Effector memory CD4-positive, alpha-beta T cell (primary cell): ENCODE measurements at places on chromosomes 7 and 10.

- DNase-seq = no peak
Observed at GRCh38 chr10:61166065-61166464, 222.1 kb upstream of the RHOBTB1 start.

DNA sequence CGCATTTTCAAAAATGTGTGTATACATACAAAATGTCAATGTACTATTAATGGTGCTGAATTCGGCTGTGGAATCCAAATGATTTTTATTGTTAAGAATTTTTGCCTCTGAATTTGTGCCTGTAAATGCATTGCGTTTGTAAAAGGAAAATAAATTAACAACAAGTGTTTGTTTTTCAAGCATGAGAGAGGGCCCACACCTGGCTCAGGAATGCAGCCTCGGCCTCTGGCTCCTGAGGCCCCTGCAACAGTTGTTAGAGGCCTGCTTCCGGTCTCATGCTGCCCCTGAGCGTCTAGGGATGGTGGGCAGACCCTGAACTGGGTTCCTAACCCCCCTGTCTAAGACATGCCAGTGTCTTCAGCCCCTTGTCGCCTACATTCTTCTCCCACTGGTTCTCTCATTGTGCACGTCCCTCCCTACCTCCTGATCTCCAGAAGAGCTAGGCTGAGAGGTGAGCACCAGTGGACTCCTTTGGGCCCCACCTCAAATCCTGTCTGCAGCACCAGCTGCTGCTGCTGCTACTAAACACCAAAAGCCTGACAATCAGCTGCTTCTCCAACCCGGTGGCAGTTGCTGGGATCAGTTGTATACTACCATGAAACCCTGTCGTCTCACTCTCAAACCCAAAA, 1.9 kb upstream of the BTBD16 start:
- no peak for DNase-seq

DNA sequence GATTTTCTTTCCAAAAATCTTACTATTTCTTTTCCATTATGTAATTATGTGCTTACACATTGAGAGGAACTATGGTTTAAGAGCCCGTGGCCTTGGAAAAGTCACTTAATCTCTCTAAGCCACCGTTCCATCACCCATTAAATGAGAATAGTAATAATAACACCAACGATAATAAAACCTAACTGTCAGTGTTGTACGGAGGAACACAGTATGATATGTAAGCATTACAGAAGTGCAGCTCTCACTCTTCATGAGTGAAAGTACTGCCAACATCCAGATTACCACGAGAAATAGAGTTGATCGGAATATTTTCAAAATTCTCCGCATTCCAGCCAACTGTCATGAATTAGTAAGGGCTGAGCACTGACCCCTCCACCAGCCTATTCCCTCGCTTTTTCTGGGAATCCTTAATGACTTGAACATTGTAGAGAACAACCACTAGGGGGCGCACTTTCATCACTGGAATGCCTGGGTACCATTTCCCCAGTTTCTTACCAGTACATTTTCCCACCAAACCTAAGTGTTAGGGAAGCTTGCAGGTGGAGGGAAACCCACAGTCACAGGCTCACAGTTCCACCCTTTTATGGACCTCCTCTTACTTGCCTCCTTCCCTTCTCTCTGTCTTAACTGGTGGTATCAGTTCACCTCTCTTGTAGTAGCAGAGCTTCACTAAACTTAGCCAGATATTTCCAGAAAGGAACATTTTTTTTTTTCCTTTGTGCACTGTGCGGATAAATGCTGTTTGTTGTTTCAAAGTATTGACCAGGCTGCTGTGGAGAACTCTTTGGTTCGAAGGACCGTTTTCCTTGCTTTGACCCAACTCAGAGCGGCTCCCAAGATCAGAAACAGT, 27.8 kb downstream of the NKX2-3 start:
- peak; percentile 25 for DNase-seq

GRCh38 chr10:3986493-3987142, 201.6 kb upstream of the KLF6 start:
- no peak for DNase-seq

- DNase-seq = no peak
Observed at GRCh38 chr10:81405399-81405798, 469.6 kb upstream of the NRG3 start.

GRCh38 chr10:122124808-122125207, 135.8 kb downstream of the TACC2 start:
- no peak for DNase-seq

DNA sequence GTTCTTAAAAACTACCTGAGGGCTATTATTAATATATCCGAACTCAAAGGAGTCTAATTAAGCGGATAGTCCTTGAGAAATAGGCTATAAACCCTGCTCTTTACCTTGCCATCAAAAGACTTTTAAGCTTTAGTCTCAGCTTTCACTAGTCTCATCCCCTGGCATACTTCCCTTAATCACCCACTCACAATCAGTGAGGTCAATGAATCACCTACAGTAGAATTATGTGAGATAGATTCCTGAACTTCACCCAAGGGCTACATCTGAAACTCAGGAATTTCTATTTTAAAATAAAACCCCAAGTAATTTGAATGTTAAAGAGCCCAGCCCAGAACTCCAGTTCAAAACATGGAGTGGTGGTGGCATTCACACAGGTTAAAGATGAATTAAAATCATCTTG, 108.7 kb downstream of the ETV1 start:
- DNase-seq = no peak

DNA sequence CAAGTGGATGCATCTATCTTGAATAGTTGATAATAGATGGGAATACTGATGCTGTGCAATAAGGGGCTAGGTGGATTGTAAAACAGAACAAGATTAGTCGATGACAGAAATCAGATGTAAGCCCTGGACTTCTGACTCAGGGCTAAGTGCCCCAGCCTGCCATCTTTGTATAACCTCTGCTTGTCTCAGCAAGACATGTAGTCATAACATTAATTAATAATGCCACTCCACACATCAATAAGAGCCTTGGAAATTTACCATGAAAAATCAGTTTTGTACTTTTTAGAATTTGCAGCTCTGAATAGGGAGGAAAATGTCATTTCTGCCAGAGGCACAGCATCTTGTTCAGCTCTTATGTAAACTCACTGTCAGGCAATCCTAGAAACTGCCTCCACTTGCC, 529.1 kb downstream of the PHTF2 start:
- no peak for DNase-seq

DNA sequence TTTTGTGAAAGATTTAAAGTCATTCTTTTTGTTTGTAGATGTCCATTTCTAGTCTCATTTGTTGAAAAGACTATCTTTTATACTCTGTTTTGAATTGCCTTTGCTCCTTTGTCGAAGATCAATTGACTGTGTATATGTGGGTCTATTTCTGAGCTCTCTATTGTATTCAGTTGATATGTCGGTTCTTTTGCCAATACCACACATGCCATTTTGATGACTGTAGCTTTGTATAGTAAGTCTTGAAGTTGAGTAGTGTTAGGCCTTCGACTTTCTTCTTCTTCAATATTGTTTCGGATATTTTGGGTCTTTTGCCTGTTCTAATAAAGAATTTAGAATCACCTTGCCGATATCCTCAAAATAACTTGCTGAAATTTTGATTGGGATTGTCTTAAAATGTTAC, 104.5 kb downstream of the CCSER2 start:
- no peak for DNase-seq

- no peak for DNase-seq
Observed at GRCh38 chr7:131210618-131211017, 117.1 kb upstream of the MKLN1 start.

GRCh38 chr10:68179016-68179415, 52.9 kb downstream of the ATOH7 start:
- no peak for DNase-seq

DNA sequence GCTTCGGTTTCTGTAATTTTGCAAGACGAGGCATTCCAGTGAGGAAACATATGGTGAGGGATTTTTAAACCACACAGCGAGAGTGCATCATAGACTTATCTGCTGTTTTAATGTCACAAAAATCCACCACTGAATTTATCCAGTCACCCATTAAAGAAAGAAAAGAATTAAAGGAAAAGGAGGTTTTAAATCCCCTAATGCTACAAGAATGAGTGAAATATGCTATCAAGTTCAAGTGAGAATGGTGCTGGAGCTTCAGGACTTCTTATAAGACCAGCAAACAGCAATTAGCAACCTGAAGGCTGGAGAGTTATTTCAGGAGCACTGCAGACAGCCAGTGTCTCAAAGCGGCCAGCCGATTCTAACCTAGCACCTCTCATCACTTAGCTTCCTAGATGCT, 439.1 kb upstream of the MGMT start:
- no peak for DNase-seq

- no peak for DNase-seq
Observed at GRCh38 chr10:17783751-17784150, 25.4 kb upstream of the MRC1 start.

DNA sequence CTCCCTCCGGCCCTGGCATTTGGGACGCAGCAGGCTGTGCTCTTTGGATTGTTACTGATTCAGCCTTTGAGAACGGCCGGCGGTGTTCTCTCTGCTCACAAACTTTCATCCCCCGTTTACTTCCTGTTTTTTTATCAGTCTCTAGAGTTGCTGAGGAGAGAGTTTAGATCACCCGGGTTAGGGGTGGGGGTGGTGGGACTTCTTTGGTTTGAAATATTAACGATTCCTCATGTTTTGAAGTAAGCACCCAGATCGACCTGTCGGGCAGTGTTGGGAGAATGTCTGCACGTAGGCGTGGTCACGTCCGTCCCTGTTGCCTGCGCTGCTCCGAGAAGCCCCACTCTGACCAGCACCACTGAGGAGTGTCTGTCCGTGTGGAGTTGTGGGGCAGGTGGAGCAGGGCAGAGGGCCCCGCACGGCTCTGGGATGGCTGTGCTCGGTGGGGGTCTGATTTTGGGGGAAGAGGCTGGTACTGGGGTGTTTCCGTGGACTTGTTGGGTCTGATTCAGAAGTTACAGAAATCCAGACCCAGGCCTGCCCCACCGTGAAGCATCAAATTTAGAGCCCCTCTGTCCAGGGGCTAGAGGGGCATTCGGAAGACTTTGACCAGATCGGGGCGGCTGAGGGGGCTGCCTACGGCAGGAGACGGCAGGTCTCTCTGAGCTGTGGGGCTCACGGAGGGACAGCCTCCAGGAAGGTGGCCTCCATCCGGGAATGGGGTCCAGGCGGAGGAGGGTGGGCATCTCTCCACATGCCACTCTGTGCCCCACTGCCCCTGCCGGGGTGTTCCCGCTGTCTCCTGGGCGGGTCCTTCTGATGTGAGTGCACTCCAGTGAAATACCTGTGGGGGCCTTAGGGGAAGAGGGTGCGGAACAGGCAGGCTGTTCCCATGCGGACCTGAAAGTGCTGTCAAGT, 7.4 kb downstream of the INPP5A start:
- no peak for DNase-seq

- DNase-seq = no peak
Observed at GRCh38 chr10:110101464-110102144, 93.8 kb downstream of the ADD3 start.

- no peak for DNase-seq
Observed at GRCh38 chr10:80283119-80283518, 6.3 kb downstream of the MAT1A start.

GRCh38 chr7:129423700-129424410, 10.4 kb upstream of the STRIP2 start:
- DNase-seq = no peak

- DNase-seq = no peak
Observed at GRCh38 chr10:132856869-132857524, 71.0 kb upstream of the NKX6-2 start.

- peak; percentile 91 for DNase-seq
Observed at GRCh38 chr10:50624413-50624865, 683 bp upstream of the SGMS1 start.

- no peak for DNase-seq
Observed at GRCh38 chr7:139490130-139490529, 6.7 kb upstream of the KLRG2 start.

- peak; percentile 47 for DNase-seq
Observed at GRCh38 chr7:151232917-151233701, 826 bp downstream of the CHPF2 start.

GRCh38 chr10:71138166-71138830, 74.1 kb upstream of the UNC5B start:
- DNase-seq = no peak

DNA sequence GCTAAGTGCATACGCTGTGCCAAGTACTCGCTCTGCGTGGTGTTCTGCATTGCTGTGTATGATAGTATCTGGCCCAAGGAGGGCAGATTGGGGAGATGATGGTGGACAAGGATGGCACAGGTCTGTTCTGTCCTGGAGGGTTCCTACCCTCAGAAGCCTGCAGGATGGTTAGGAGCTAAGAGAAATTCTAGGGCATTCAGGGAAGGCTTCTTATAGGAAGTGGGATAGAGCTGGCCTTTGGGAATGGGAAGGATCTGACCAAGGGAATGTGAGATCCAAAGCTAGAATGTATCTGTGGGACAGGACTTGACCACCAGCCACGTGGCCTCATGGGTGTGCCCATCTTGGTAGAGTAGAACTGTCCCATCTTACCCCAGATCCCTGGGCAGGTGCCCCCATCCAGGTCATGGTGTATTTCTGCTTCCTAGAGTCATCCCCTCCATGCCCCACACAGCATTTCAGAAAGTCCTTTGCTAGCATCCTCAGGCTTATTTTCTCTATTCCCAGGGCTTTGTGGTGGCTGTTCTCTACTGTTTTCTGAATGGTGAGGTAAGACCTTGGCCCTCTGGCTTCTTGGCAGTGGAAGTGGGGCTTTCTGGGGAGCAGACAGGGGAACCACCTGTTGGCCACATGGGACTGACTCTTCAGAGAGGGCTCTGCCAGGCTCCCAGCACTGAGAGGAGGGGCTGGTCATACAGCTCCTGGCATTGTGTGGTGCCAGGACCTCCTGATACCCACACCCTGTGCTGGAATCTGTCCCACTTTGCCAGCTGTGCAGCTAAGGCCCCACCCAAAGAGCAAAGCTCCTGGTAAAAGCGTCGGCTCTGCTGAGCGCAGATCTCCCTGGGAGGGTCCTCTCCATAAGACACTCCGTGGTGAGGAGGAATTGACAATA, 52.5 kb downstream of the ADCYAP1R1 start:
- DNase-seq = no peak

DNA sequence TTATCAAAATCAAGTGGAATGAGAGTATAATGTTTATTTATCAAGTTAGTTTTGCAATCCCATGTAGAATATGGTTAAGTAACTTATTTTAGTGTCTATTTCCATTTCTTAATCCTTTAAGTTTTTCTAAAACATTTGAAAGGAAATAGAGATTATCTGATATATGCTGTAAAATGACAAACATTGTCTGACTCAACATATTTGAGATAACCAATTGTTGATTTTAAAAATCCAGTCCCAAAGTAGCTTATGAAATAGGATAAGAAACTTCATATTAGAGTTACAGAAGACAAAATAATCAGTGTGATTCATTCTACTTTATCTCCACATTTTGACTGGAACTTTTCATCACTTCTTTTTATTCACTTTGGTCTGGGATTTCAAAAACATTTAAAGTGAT, 38.7 kb upstream of the CDK1 start:
- no peak for DNase-seq

GRCh38 chr10:102644646-102645387, 538 bp downstream of the TRIM8 start:
- peak; percentile 70 for DNase-seq

GRCh38 chr7:50304911-50305582, 531 bp downstream of the IKZF1 start:
- peak; percentile 43 for DNase-seq

GRCh38 chr7:113119429-113119828, 1.1 kb upstream of the SMIM30 start:
- no peak for DNase-seq
